Cardiac muscle cell (in vitro differentiated cells and primary cell): ENCODE measurements at places on chromosomes 1 and 21. TPM values are rescaled to one million over a fixed set of nuclear protein-coding genes. Genes with fewer than 3 reads are reported as not detected.
A peak's percentile ranks its signal among the peaks of the same experiment; 100 is the strongest.

The C1orf185 gene
- total RNA-seq = not detected in 2 replicates

The ACTL8 gene
- 0.28 TPM in 1 of 2 replicates, not detected in the other for total RNA-seq

The CFAP107 gene
- total RNA-seq = not detected in 2 replicates

The APCS gene
- total RNA-seq = not detected in 2 replicates

The LCE2C gene
- total RNA-seq = not detected in 2 replicates

The HYI gene
- total RNA-seq = 37.2 and 65.2 TPM in 2 replicates

DNA sequence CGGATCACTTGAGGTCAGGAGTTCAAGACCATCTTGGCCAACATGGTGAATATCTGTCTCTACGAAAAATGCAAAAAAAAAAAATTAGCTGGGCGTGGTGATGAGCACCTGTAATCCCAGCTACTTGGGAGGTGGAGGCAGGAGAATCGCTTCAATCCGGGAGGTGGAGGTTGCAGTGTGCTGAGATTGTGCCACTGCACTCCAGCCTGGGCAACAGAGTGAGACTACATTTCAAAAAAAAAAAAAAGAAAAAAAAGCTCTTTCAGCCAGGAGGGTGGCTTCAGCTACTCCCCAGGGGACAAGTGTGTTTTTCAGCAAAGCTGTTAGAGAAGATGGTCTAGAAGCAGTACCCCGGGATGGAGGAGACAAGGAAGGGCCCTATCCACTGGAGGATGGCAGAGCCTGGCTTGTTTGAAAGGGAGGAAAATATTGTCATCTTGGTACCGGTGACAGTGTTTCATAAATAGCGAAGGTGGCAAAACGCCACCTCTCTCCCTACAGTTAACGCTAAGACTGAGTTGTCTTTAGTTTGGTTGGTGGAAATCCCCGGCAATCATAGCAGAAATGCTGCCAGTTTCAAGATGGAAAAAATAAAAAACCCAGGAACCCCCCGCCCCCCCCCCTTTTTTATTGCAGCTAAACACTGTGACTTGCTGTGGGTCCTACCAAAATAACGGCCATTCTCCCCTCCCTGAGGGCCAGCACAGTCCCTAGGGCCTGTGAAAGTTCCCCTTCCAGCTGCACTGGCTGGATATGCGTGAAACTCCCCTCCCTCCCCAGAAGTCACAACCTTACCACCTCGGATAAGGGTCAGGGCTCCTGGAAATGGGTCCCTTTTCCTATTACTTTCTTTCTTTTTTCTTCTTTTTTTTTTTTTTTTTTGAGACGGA lies 3.5 kb downstream of the PIK3CD start:
- peaks cover 9% of the 10 kb centered on the region for H3K4me1 ChIP-seq
- H3K36me3 ChIP-seq = no peaks in the 10 kb centered on the region
- DNase-seq = no peak
- no peak overlapping the region for H3K27ac ChIP-seq

GRCh38 chr1:159663552-159663951 lies 50.8 kb downstream of the CRP start:
- no peak overlapping the region for H3K27ac ChIP-seq
- no peak for DNase-seq
- H3K4me3 ChIP-seq = no peak overlapping the region
- no peaks in the 10 kb centered on the region for H3K4me1 ChIP-seq
- H3K27me3 ChIP-seq = no peaks in the 10 kb centered on the region
- H3K36me3 ChIP-seq = no peaks in the 10 kb centered on the region

GRCh38 chr1:31663622-31664452 lies 19.2 kb upstream of the PEF1 start:
- H3K27me3 ChIP-seq = no peaks in the 10 kb centered on the region
- H3K36me3 ChIP-seq = no peaks in the 10 kb centered on the region
- no peaks in the 10 kb centered on the region for H3K4me1 ChIP-seq
- DNase-seq = peak; percentile 59

DNA sequence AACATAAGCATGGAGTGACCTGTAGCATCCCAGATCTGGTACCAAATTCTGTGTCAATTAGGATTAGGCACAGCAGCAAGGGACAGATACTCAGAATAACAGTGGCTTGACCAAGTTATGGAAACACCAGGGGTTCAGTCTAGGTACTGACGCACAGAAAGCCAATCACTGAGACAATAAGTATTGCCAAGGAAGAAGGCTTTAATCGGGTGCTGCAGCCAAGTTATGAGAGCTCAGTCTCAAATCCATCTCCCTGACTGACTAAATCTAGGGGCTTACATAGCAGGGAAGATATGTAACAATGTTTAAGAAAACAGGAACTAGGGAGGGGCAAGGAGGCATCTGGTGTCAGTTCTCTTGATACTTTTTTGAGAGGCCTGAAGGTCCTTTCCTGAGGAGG lies 39.6 kb upstream of the CTBS start:
- H3K4me3 ChIP-seq = no peak overlapping the region
- H3K36me3 ChIP-seq = no peaks in the 10 kb centered on the region
- no peak overlapping the region for H3K27ac ChIP-seq
- H3K4me1 ChIP-seq = peaks cover 4% of the 10 kb centered on the region
- H3K27me3 ChIP-seq = no peaks in the 10 kb centered on the region
- no peak for DNase-seq

DNA sequence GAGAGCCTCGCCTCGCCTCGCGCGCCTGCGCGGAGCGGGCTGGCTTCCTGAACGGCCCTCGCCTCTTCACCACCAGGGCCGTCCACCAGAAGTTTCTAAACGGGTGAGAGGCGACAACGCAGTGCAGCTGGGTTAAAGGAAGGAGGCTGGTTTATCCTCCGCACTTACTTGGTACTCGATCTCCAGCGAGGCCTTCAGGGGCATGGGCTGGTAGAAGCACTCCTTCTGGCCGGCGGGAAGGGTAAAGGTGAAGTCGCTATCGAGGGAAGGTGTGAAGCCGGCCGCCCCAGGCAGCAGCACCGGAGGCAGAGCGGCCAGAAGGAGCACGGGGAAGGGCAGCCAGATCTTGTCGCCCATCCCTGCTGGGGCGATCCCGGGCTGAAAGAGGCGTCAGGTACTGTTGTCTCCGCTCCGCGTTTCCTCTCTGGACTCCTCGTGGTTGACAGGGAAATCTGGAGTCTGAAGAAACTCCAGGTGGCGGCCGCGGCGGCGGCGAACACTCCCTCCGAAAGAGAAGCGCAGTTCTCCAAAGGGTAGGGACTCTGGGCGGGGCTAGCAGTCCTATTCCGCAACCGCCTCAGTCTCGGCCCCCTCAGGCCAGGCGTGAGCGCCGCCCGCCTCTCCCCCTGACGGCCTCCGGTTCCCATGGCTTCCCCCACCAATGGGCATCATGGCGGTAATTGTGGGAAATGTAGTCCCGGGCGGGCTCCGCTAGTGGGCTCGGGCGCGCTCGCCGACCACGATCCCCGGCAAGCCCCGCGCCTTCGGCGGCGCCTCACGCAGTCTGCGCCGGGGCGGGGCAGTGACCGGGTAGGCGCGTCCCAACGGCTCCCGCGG lies at the start of gene TMED5:
Gene TMED5 (minus strand): TSS at position 528 of the 837 bp plus-strand sequence. CDS start 171 bp downstream, at position 357.
- peak within 1 kb of the TSS; percentile 64 for H3K4me3 ChIP-seq
- DNase-seq = peak; percentile 99
- no peaks in the 10 kb centered on the region for H3K27me3 ChIP-seq

DNA sequence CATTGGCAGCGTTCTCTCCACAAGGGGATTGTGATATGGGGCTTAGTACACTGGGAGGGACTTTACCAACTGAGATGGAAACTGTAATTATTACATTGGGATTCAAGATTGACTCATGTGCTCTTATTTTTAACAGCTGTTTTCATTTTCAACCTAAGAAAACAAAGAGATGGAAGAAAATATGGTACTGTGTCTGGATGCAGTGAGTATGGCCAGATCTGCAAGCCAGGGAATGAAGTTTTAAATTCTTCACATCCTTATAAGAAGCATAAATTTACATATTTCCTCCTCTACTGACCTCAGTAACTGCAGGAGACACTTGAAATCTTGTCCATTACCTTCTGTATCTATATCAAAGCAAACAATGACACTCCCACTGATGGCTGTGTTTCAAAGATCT lies 81.5 kb upstream of the EDEM3 start:
- H3K4me3 ChIP-seq = no peak overlapping the region
- H3K27me3 ChIP-seq = no peaks in the 10 kb centered on the region
- H3K4me1 ChIP-seq = no peaks in the 10 kb centered on the region
- DNase-seq = no peak

- H3K27me3 ChIP-seq = no peaks in the 10 kb centered on the region
- no peak overlapping the region for H3K4me3 ChIP-seq
- no peak overlapping the region for H3K27ac ChIP-seq
- DNase-seq = peak; percentile 51
- no peaks in the 10 kb centered on the region for H3K4me1 ChIP-seq
These were observed 32.9 kb downstream of the SERINC2 start for GRCh38 chr1:31445951-31446350.

DNA sequence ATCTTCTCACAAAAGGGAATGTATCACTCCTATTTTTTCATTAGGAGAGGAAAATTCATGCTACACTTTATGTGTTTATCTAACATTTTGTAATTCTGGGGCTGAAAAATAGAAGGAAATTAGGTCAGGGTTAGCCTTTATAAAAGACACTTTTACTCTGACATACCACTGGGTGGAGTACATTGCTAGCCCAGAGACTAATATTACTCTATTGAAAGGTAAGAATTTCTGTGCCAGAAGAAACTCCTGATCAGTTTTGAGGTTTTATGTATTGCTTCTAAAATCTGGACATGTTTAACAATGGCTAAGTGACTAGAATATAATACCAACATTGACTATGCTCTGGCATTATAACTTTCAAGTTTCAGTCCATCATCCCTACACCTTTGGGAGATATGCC lies 724.6 kb downstream of the USP25 start:
- H3K4me1 ChIP-seq = peaks cover 32% of the 10 kb centered on the region
- no peak overlapping the region for H3K27ac ChIP-seq
- H3K27me3 ChIP-seq = no peaks in the 10 kb centered on the region
- H3K36me3 ChIP-seq = no peaks in the 10 kb centered on the region
- DNase-seq = peak; percentile 51
- H3K4me3 ChIP-seq = no peak overlapping the region

DNA sequence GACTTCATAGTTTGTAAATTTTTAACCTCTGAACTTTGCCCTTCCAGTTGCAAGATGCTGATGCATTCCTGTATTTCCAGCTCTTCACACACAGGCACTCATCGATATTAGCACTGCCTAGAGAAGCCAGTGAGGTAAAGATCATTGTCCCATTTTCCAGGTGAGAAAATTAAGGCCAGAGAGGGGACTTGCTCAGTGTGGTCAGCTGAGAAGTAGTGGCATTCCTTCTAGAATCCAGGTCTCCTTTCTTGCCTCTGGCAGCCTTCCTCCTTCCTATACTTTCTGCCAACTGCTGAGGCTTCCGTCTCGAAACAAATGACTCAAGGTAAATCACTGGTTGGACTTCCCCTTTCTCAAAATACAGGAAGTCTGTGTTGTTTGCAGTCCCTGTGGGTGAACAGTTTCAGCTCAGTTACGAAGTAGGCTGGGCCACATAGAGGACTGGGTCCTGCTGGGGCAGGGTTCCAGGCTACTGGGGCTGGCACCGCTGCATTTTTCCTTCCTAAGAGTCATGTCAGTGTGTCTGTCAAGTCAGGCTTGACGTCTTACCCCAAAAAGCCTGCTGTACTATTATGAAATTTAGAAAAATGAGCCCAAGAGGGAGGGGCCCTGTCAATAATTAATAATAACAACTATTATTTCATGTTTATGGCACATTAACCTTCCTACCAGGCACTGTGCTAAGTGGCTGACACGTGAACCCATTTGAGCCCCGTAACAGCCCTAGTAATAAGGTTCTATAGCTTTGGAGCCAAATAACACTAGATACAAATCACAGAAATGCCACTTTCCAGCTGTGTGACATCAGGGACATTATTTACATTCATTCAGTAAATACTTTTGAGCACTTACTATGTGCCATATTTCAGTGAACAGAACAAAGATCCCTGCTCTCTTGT lies 16.6 kb upstream of the RNF19B start:
- no peak for DNase-seq
- H3K4me3 ChIP-seq = no peak overlapping the region
- no peaks in the 10 kb centered on the region for H3K4me1 ChIP-seq
- H3K36me3 ChIP-seq = no peaks in the 10 kb centered on the region
- no peak overlapping the region for H3K27ac ChIP-seq

DNA sequence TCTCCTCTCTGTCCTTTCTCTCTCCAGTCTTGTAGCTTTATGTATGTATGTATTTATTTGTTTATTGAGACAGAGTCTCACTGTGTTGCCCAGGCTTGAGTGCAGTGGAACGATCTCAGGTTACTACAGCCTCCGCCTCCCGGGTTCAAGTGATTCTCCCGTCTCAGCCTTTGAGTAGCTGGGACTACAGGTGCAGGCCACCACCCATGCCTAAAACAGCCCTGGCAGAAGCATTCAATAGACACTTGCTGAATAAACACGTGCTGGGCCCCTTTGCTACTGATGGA lies 2.5 kb downstream of the KIAA2013 start:
- H3K4me1 ChIP-seq = peaks cover 21% of the 10 kb centered on the region
- H3K4me3 ChIP-seq = no peak overlapping the region
- no peak overlapping the region for H3K27ac ChIP-seq
- peaks cover 15% of the 10 kb centered on the region for H3K36me3 ChIP-seq

GRCh38 chr1:192866241-192866868 lies 57.5 kb downstream of the RGS2 start:
- no peaks in the 10 kb centered on the region for H3K27me3 ChIP-seq
- no peaks in the 10 kb centered on the region for H3K36me3 ChIP-seq
- H3K27ac ChIP-seq = no peak overlapping the region
- DNase-seq = no peak
- no peaks in the 10 kb centered on the region for H3K4me1 ChIP-seq

DNA sequence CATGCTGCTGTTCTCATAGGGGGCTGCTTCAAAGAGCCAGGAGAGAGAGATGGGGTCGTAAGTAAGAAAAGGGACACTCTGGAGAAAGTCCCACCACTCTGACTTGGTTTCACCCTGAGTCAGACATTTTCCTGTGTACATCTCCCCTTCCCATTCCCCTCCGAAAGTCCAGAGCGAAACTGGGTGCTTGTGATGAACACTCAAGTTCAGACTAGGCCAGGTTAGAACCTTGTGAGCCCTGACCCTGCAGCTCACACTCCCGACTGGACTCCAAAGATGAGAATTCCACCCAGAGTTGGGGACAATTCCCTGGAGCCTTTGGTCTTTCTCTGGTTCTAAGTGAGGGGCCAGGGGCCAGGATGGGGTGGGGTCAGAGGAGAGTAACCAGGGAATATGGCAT lies 139.5 kb downstream of the CNIH3 start:
- H3K36me3 ChIP-seq = no peaks in the 10 kb centered on the region
- H3K4me1 ChIP-seq = no peaks in the 10 kb centered on the region

GRCh38 chr1:98045211-98045766 lies 124.5 kb upstream of the DPYD start:
- H3K27ac ChIP-seq = no peak overlapping the region
- no peaks in the 10 kb centered on the region for H3K36me3 ChIP-seq
- peaks cover 91% of the 10 kb centered on the region for H3K27me3 ChIP-seq
- DNase-seq = peak; percentile 71

DNA sequence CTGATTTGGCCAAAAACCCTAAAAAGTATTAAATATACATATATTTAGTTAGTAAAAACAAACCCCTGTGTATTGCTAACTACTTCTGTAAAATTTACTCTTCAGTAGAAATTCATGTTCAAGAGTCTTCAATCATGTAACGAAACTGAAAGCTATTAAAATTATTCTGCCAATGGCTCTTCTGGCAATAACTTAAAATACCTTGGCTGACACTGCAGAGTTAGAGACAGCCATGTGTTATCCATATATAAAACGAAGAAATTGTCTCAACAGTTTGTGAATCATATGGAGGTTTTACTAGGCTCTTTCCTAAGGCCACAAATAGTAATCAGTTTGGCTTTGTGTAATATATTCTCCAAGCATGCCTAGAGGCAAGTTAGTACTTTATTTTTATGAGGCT lies 357.2 kb downstream of the COL11A1 start:
- H3K27me3 ChIP-seq = no peaks in the 10 kb centered on the region
- no peaks in the 10 kb centered on the region for H3K4me1 ChIP-seq
- H3K27ac ChIP-seq = no peak overlapping the region
- no peak for DNase-seq
- no peak overlapping the region for H3K4me3 ChIP-seq
